ENCODE measurements at places on chromosomes 7 and 10.

- no peak for DNase-seq
Observed at GRCh38 chr10:81696609-81697388, 178.2 kb upstream of the NRG3 start.

DNA sequence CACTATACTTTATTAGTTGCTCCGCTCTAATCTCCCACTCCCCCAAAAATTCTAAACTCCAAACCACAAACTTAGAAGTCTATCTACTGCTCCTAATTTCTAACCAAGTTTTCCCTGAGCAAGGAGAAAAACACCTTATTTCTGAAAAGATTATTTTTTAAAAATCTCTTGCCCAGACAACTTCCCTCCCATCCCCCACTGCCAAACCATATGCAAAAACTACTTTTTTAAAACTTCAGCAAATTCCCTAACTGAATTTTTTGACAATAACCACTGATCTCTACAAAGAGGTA is 1.9 kb downstream of the UBE2H start:
- no peak for DNase-seq

DNA sequence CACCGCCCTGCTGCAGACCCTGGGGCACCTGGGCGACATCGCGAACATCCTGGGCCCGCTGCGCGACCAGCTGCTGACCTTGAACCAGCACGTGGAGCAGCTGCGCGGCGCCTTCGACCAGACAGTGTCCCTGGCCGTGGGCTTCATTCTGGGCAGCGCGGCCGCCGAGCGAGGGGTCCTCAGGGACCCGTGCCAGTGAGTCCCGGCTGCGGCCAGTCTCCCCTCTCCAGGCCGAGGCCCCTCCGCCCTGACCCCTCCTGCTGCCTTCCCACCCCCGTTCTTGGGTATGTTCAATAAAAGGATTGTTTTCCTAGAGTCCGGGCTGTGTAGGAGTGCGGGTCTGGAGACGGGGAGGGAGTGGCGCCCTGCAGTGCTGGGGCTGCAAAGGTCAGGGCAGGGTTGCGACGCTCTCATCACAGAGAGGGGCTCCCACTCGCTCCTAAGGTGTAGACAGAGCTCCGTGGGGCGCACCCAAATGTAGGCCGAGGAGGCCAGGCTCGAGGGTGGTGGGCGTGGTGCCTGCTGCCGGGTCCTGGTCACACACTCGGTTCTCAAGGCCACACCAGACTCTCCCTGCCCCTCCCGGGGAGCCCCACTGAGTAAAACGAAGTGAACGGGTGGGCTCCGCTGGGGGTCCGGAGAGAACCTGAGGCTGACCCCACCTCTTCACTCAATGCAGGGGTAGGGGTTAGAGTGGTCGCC is 1.4 kb downstream of the UTF1 start:
- no peak for DNase-seq

DNA sequence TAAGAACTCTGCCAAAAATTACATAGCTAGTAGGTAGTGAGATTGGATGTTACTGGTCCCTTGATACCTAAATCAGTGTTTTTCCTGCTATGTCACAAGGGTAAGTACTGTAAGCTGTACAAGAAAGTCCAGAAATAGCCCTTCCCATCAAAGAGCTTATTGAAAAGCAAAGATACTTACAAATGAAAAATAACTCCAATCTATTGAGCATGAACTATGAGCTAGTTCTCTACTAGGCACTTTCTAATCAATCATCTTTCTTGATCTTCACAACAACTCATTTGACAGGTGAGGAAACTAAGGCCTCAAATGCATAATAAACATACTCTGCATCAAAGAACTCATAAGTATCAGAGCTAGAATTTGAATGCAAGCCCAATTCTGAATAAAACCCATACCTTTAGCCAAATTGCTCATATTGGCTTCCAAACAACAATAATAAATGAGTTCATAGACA is 249.8 kb upstream of the TCF7L2 start:
- DNase-seq: no peak

DNA sequence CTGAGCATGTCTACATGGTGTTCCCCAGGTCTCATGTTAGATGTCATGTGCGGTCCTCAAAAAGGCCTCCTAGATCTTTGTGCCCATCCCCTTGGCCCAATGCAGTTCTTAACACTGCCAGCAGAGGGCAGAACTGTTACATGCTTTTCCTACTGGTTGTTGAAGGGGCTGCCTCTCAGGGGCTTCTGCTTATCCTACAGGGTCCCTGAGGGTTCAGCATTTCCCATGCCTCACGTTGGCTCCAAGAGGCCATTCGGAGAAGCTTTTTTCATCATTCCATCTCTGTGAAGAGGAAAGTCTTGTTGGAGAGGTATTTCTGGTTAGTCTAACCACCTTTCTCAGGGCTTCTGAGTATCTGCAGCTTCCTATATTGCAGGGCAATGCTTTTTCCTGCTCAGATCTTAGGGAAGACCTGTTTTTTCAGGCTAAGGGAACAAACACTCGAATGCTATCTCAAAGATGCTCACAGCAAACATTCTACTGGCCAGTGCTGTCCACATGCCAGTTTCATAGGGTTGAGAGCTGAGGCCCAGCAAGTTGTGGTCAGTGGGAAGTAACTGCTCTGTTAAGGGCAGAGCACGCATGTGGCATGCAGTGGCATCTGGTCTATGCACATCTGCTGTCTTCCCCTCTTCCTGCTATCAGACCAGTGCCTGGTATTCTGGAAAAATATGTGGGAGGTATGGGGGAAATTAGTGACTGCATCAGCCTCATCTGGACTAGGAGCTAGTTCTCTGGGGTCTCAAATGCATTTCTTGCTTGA is 31.5 kb downstream of the MBL2 start:
- no peak for DNase-seq

- DNase-seq: no peak
Observed at GRCh38 chr7:122068999-122069398, 75.0 kb downstream of the AASS start.

GRCh38 chr10:95355301-95355700 is 64.5 kb upstream of the PDLIM1 start:
- no peak for DNase-seq

DNA sequence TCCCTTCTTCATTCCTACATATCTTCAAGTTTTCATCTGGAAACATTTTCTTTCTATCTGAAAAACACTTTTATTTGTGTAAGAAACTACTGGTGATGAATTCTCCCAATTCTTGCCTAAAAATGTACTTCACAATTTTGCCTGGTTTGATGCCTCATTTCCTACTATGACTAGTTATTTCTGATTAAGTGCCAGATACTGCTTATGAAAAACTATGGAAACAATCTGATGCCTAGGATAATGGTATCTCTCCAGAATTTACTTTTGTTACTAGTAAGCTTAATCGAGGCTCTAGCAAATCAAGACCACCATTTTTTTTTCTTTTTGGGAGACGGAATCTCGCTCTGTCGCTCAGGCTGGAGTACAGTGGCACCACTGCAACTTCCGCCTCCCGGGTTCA is 31.3 kb downstream of the CACUL1 start:
- DNase-seq: no peak

DNA sequence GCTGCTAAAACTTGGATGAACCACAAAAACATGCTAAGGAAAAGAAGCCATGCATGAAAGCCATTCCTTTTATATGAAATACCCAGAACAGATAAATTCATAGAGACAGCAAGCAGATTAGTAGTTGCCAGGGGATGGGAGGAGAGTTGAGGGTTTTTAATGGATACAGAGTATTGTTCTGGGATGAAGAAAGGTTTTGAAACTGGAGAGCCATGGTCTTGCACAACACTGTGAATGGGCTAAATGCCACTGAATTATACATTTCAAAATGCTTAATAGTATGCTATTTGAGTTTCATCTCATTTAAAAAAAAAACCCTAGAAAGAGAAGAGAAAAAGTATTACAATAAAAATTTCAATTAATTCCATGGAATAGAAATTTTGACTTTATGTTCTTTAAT is 154.3 kb downstream of the GNAT3 start:
- no peak for DNase-seq

Data from T-helper 1 cell (primary cell).